ENCODE measurements at places on chromosomes 12 and 14.
A peak's percentile ranks its signal among the peaks of the same experiment; 100 is the strongest.

DNA sequence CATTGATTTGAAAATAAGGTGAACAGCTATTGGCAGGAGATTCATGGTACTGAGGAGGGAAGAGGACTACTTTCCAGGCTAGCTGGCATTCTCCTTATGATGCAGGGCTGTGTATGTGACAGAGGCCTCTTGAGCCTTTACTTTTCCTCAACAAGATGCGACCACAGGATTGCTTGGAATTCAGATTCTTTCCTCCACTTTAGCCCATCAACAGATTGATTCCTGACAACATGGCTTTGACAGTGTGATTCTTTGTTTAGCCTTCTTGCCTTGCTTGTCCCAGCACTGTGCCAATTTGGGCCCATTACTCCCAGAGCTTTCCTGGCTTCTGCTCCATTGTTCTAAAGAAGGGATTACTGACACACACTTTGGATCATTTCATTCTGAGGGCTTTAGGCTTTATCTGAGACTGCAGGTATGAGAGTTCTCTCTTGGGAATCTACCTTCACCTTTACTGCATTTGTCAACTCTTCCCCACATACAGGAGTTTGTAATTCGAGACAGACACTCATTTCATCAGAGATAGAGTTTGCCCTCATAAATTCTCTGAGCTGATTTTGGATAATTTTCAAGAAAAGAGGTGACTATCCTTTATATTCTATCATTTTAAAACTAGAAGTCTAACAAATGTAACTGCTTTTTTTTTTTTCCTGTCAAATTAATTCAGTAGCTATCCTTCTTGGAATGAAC lies 206.4 kb upstream of the GZMB start:
- no peak for DNase-seq

DNA sequence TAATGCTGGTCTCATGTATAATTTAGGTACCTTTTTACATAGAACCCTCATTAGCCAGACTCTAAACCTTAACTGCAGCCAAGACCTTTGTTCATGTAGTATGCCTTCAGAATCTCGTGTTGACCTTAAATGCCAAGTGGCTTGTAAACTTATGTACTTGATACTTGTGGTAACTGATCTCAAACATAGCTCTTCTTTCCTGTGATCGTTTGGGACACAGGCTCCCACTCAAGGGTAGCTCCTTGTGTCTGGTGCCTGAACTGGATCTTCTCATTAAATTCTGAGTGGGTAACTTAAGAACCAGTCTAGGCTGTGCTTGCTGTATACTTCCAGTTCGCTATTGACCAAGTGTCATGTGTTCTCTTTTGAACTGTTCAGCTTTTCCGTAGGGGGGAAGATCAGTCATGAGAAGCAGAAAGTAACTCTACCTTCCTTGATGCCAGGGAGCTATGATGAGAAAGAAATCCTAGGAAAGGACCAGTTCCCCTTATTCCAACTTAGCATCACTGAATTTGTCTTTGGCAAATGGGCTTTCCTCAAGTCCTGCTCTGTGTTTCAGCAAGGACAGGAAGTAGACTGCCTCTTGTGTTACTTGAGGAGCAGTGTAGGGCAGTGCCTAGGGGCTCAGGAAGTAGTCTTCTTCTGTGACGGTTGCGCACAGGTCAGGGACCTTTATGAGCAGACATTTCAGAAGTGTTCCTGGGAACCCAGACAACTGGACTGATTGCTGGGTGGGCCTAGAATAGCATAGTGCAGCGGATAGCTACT lies 2.5 kb downstream of the LGALS3 start:
- no peak for DNase-seq

DNA sequence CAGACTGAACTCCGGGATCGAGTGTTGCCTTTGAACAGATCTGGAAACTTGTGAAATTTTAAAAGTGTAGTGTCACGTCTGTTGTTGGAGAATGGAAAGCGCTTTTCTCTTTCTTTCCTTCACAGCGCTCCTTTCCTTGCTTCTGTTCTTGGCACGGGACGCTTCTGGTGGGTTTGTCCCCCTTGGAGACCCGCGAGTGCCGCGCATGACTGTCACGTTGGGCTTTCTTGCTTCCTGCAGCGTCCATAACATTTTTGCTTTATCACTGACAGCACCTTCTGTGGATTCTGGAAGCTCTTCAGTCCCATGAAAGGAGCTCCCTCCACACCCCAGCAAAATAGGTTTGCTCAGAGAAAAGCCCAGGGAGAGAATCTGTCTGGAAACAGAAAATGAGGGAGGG lies 193.0 kb upstream of the TMEM132C start:
- no peak for DNase-seq

- no peak for DNase-seq
Observed at GRCh38 chr14:65958664-65959562, 527.3 kb upstream of the CCDC196 start.

DNA sequence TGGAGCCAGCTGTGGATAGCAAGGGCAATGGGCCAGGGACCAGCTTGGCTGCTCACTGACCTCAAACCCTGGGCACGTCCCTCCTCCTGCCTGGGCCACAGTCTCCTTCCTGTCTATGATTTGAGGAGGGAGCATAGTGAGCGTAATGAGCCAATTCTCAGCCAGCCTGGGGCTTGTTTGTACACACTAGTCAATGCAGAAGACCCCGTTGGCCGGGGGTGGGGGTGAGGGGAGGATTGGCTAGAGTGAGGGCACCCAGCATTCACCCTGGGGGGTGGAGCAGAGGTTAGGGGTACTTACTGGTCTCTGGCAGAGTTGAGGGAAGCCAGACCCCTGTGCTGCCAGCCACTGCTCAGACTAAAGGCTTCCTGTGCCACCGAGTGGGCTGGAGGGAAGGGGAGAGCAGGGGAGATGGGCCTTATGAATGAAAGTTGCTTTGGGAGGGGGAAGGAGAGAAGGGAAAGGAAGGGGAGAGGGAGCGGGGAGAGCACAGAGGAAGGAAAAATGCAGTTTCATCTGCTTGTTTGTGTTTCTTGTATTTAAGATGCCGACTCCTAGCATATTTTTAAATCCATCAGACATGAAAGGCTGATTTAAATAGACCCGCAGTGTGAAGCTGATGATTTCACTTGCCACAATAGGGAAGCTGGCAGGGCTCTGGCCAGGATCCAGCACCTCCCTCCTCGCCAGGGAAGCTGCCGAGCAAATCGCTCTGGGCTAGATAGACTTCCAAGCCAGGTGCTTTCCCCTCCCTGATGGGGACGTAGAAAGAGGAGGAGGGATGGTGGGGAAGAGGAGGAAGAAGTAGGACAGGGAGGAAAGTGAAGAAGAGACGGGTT lies 114.0 kb downstream of the PRMT8 start:
- no peak for DNase-seq

DNA sequence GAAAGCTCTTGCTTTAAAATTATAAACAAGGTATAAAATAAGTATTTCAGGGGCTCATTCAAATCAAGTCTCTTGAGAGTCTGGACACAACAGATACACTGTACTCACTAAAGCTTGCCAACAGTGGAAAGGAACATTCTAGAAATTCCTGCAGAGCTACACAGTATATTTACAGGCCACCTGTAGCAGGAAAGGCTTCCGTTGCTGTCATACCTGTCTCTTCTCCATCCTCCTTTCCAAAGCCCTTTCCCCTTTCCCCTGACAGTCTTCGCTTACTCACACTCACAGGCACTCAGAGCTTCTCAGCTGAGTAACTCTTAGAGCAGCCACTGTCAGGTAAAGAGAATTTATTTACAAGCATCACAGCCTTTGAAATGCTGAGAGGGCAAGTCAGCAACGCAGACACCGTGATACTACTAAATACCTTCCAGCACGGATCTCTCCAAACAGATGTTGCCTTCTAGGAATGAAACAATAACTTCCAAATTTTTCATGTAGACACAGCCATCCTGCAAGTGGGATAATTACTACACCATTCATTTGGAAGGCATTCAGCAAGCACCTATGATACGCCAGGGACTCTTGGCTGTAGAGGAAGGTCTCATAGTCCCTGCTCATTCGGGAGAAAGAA lies 167.9 kb downstream of the FOXN3 start:
- DNase-seq = no peak

DNA sequence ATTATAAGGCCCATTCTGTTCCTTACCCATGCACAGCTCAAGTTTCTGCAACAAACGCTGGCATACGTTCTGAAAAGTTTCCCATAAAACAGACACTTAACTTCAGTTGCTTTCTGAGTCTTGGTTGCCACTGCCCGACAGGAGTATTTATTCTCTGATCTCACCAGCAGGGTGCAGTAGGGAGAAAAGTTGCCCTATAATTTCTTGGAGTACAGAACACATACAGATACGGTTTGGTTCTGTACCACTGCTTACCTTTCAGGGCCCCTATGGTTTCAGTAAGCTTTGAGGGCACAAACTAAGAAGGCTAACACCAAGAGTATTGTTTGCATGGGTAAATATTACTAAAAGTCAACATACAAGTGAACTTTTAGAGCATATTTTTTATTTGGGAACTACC lies 77.9 kb downstream of the SPATA7 start:
- DNase-seq = no peak

- DNase-seq = no peak
Observed at GRCh38 chr12:106886932-106887331, 68.8 kb upstream of the TMEM263 start.

GRCh38 chr12:25054783-25055144 lies 105.9 kb upstream of the BCAT1 start:
- peak; percentile 17 for DNase-seq

- DNase-seq = no peak
Observed at GRCh38 chr12:100473050-100473715, 483 bp upstream of the NR1H4 start.

DNA sequence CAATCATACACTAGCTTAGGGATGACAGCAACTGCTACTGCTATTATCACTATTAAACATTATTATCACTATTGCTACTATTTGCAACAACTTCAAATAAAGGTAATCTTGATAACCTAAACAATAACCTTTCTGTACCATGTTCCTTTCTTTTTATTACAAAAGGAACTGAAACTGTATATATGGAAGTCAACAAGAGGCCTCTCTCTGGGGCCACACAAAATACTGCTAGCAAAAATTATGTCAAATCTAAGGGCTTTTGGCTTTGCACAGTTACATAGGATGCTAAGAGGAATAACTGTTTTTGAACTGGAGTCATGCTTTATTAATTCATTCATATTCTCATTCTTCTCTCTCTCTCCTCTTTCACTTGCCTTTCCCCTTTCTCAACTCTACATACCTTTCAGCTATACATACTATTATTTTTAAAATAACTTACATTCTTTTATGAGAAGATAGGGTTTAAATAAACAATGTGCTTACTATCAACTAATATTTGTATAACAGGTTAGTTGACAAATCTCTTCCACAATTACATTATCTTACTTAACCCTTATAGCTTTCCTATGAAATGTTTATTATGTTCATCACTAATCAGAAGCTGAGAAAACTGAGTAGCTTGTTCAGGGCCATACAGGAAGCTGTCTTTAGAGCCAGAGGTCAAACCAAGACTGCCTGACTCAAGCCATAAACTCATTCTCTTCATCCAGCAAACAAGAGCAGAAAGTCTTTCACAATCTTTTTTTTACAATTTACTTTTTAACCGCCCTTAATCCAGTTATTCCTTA lies 25.7 kb downstream of the SPTSSA start:
- no peak for DNase-seq

- no peak for DNase-seq
Observed at GRCh38 chr12:5114436-5114835, 70.8 kb downstream of the KCNA5 start.

DNA sequence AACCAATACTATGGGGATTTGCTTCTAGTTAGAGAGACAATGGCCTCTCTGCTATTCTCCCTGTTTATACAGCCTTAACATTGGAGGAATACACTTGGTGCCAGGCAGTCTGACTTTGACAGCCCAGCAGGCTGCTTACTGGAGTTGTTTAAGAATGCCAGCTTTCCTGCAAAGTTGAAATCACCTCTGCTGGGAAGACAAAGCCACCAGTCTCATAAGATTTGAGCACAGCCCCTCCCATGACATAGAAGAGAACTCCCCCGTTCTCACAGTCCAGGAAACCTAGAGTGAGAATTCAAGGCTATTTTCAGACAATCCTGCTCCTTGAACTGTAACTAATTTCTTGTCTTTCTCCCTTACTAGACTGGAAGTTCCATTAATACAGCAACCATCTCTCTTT lies 21.1 kb upstream of the CATSPERB start:
- no peak for DNase-seq

GRCh38 chr12:57229634-57230380 lies at the start of gene SHMT2:
Gene SHMT2 (plus strand): TSS chr12:57229711. CDS start chr12:57229779, 68 bp downstream.
- DNase-seq = peak; percentile 69

DNA sequence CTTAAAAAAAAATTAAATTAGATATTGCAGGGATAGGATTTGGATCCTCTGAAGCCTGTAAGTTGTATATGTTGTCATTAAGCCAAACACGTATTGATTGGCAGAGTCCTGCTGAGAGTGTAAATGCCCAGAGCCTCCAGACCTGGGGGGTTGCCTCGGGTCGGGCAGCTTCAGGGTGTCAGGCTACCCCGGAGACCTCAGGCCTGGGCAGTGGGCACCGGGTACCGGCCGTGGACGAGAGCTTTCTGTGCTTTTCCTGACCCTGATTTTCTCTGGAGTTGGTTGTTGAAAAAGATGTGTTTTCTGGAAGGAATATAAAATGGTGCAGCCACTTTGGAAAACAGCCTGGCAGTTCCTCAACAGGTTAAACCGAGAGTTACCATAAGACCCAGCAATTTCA lies 96.1 kb downstream of the DNAH10 start:
- DNase-seq = no peak

DNA sequence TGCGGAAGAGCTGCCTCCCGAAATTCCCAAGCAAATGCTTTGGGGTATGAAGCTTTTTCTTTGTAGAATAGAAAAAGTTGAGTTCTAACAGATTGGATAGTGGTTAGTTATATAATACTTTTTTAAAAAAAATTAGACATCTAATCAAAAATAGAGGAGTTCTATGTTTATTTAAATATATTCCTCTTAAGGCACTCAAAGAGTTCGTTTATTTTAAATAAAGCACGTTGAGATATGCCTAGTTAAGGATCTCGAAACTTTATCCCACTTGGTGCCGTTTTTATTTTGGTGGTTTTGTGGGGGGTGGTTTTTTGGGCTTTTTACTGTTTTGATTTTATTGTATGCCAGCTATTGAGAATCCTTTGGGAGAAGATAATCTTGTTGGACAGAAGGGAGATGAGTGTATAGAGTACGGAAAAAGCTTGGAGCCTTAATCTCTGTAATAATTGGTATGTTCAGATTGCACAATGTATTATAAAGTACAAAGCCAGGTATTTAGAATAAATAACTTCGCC lies 10.7 kb upstream of the SNAPC1 start:
- no peak for DNase-seq

DNA sequence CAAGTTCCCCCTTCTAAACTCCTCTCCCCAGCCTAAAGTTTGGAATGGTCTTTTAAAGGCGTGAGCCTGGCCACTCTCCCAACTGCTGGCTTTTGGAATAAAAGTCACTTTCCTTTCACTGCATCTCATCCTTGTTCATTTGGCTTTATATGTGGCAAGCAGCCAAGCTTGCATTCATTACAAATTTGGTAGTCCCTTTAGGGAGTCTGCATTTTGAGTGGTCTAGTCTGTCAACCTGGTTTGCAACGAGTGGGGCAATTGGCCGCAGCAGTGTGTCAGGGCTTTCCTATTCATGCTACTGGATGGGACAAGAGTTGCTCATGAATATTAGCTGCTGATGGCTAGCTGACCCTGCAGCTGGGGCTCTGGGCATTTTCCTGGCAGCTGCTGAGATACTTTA lies 57.0 kb downstream of the CATSPERB start:
- no peak for DNase-seq

Data from stimulated activated naive CD4-positive, alpha-beta T cell (primary cell).